Stimulated activated CD8-positive, alpha-beta memory T cell treated with anti-CD3 and anti-CD28 coated beads, Interleukin-4, amount 100 ng/mL, for 24 hours (primary cell): ENCODE measurements at places on chromosomes 5 and 9.

GRCh38 chr5:10671041-10672008 is 89.7 kb downstream of the DAP start:
- DNase-seq: no peak

- DNase-seq: no peak
Observed at GRCh38 chr9:88809355-88810161, 181.7 kb upstream of the S1PR3 start.

DNA sequence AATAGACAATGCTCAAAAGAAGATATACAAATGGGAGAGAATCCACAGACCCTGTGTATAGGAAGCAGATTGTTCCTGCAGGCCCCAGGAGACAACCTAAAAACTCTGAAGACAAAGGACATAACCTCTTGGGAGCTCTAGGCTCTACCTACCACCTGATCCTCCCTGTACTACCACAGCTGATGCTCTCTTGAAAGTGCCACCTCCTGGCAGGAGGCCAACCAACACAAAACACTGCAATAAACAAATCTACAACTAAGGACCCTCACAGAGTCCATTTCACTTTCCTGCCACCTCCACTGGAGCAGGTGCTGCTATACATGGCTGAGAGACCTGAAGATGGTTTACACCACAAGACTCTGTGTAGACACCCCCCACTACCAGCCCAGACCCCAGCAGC is 49.0 kb downstream of the STARD4 start:
- DNase-seq: no peak

- peak; percentile 64 for DNase-seq
Observed at GRCh38 chr9:121550569-121551512, 51.2 kb upstream of the GGTA1 start.

DNA sequence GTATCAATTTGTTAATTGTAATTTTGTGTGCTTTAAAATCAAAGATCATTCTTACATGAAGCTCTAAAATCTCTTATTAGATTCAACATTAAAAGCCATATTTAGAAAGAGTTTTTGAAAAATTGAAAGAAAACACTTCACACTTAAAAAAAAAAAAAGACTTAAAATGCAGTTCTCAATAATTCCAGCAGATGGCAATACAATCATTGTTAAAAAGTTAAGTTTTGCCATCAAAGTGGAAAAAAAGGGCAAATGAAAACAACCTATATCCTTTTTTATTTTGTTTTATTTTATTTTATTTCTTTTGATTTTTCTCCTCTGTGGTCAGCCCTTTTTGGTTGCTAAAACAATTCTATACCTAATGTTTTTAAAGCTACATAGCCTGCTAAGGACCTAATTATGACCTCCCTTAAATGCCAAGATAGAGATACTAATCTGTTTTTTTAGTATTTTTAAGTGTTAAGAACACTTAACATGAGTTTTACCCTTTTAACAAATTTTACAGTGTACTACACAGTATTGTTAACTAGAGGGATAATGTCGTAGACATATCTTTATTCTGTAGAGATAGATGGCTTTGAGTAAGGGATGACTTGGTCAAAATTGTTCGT is 154.2 kb upstream of the DAB2 start:
- no peak for DNase-seq

- no peak for DNase-seq
Observed at GRCh38 chr9:87718852-87719612, 6.9 kb upstream of the CTSL start.

DNA sequence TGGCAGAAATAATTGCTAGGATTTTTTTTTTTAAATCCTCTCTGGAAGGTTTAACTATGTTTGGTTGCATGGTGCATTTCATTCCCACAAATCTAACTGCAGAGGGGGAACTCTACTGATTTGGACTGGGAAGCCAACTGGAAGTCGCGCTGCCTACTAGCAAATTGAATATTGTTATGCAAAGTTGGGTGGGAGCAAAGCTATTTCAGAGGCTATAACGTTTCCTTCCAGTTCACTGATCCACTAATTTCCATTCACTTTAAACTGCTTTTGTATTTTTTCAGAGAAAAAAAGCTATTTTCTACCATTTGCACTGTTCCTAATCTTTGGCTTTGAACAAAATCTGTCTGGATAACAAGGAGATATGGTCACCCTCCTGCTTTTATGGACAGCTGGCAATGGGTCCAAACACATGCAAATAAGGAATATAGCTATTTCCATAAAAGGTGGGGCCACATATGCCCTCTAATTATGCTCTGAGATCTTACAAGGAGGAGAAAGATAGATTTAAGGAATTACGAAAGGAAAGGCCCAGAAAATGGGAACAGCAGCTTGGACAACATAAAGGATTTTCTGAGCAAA is 40.1 kb downstream of the MACIR start:
- DNase-seq: no peak

- DNase-seq: no peak
Observed at GRCh38 chr5:180352116-180353047, 754 bp downstream of the GFPT2 start.

GRCh38 chr9:13979941-13980318 is 334.0 kb downstream of the NFIB start:
- no peak for DNase-seq

DNA sequence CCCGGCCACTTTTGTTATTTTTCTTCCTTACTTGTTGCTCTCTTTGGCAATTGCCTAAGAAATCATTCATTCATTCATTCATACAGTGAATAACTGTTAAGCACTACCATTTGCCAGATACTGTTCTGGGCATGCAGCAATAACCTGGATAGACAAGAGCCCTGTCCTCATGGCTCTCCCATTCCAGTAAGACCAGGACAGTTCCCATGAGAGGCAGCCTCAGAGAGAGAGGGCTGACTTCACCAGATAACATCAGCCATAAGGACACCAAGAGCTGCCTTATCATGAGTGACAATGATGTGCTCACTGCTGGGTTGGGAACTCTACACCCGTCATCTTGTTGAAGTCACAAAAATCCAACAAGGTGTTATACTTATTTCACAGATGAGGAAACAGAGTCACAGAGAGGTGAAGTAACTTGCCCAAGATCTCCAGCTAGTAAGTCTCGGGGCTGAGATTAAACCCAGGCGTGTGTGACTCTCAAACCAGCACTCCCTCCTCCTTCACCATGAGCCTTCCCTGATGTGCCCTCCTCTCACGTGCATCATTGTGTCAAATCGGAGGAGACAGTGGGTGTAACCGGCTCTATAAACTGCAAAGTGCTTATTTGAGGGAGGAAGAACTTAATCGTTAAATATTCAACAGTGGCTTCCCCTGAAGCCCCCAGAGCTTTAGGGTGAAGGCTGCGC is 61.1 kb upstream of the TBC1D2 start:
- DNase-seq: no peak

GRCh38 chr5:113264046-113264445 is 170.7 kb downstream of the TSSK1B start:
- DNase-seq: no peak
